Stimulated activated CD4-positive, alpha-beta T cell treated with anti-CD3 and anti-CD28 coated beads, Interleukin-1b, Interleukin-23, amount 100 ng/mL, for 4 hours (primary cell): ENCODE measurements at places on chromosomes 4 and X.
A peak's percentile ranks its signal among the peaks of the same experiment; 100 is the strongest.

DNA sequence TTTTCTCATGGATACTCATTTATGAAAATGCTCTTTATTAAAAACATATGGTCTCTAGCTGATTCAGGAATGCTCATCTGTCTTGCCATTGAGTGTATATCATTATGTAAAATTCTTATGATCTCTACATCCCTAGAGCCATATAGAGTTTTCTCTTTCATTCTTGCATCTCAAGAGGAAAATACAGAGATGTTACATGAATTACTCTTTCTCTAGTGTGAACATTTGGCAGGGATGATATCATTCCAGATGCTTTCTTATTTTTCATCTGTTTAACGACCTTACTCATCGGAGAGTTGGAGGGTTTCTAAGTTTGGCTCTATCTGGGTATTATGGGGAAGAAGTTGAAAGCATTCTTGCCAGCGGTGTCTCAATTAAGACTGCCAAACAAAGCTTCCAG, 202.9 kb upstream of the SLC7A11 start:
- DNase-seq: no peak

DNA sequence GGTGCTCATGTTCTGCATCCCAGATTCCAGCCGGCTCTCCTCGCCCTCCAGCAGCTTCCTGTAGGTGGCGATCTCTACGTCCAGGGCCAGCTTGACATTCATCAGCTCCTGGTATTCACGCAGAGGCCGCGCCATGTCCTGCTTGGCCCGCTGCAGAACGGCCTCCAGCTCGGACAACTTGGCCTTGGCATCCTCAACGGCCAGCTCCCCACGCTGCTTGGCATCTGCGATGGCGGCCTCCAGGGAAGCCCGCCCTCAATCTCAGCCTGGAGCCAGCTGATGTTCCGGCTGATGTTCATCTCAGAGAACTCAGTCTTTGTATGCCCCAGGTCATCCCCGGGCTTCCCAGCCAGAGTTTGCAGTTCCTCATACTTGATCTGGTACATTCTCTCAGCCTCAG, 431.8 kb upstream of the DIPK2B start:
- no peak for DNase-seq

DNA sequence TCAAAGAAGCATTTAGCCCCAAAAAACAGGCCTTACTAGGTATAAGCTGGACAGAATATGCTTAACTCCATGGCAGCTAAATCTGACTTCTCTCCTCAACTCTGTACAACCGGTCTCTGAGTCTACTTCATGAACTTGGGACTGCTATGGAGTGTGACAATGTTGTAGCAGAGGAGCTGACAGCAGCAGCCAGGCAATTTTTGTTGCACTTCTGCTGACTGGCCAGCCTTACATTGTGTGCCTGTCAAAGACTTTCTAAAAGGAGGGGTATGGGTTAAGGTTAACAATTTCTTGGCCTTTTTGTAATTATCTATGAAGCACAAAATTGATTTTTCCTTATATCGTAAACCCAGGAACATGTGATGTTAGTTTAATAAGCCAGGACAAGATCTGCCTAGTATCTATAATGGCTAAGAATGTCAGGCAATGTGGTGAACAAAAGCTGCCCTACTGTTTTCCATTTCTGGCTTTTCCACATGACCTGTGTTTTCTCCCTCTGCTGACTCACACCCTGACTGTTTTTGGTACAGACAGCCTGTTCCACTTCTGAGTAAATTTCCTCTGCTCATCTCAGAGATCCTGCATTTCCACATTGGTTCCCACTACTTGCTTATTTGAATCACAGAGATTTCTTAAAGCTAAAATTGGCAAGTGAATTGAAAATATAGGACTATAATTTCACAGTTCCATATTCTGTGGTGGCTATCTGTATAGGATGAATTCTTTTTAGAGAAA, 9.3 kb downstream of the NOX1 start:
- no peak for DNase-seq

DNA sequence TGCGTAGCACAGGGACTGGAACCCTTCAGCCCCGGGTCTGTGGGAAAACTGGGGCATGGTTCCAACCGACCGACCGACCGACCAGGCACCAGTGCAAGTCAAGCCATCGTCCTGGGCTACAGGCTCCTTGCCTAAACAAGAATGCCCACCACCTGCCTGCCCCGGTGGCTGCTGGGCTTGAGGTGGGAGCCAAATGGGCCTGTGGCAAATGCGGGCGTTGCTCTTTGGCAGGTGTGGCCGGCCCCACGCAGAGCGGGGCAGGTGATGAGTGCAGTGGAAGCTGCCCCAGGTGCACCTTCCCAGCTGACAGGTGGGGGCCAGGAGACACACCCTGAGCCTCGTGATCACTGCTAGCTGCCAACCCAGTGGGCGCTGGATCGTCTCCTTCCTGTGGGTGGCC, 77.9 kb downstream of the MTMR1 start:
- DNase-seq: no peak

DNA sequence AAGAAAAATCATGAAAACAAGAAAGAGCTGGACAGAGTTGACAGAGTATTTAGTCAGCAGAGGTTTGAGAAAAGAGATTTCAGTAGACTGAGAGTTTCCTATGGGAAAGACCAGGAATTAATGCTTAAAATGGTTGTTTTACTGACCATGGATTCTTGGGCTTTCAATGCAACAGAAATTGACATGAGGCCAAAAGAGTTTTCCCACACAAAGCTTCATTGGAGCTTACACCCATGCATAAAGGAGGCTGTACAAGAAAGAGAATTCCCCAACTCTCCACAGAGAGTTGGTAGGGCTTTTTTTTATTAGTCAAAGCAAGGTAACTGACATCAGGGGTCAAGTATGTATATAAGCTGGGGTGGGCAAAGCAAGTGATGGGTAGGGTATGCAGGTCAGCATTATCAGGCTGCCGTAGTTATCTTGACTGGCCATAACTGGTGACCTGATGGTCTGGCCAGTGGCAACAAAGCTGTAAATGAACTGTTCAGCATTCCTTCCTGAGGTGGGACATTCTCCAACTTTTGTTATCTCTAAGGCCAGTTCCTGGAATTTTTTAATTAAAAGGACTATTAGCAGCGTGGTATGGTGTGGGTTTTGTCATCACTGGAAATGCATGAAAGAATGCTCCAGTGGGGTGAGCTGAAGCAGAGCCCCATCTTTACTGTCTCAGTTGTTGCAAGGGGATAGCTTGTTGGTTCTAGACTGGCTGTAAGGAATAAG, 117.0 kb downstream of the ADAM29 start:
- DNase-seq: no peak

- DNase-seq: no peak
These were observed 2.4 kb upstream of the NSUN7 start for GRCh38 chr4:40747207-40747835.

GRCh38 chrX:56382278-56382677, 150.1 kb downstream of the KLF8 start:
- no peak for DNase-seq

GRCh38 chrX:88940904-88941303, 193.9 kb downstream of the CPXCR1 start:
- DNase-seq: no peak

DNA sequence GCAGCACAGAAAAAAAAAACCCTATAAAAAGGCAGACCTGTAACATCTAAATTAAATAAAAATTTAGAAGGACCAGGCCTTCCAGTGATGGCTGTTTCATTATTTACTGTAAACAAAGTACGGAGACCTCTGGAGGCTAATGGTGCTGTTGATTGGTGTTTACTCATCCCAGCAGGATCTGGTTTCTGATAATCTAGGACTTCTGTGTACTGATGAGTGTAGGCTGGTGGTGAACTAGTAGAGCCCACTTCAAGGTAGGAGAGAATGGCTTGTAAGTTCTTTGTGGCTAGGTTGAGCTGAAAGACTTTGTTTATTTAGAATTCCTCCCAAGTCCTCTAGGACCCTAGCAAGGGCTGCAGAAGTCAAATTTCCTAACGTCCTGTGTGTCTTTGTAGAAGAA, 398.1 kb upstream of the PITX2 start:
- no peak for DNase-seq

GRCh38 chrX:129777218-129778030, 2.3 kb upstream of the SASH3 start:
- DNase-seq: peak; percentile 47

- DNase-seq: no peak
These were observed 35.8 kb downstream of the GPR82 start for GRCh38 chrX:41759817-41760216.

- DNase-seq: no peak
These were observed 7.1 kb downstream of the KLF3 start for GRCh38 chr4:38670939-38671591.

DNA sequence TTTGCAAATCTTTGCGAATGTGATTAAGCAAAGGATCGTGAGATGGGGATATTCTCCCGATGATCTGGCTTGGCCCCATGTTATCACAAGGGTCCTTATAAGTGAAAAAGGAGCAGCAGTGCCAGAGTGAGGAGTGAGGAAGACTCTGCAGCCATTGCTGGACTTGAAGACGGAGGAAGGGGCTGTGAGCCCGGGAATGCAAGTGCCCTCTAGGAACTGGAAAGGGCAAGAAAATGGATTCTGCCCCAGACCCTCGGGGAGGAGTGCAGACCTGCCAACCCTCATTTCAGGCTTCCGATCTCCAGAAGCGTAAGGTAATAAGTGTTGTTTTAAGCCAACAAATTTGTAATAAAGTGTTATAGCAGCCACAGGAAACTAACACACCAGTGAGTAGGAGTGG, 76.3 kb downstream of the EVC start:
- no peak for DNase-seq

DNA sequence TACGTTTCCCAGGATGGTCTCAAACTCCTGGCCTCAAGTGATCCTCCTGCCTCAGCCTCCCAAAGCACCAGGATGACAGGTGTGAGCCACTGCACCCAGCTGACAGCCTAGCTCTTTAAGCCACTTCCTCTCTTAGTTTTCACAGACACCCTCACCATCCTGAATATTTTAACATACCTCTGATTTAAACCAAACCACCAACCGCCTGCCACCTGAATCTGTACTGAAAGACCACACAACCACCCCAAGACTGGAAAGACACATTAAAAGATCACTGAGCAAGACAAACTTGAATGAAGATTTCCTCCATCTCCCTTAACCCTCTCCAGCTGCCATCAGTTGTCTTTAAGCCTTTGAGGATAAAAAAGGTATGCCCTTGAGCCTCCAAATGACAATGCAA, 110.6 kb downstream of the SH3KBP1 start:
- DNase-seq: no peak

- DNase-seq: no peak
These were observed 14.6 kb downstream of the RAB9B start for GRCh38 chrX:103817502-103817901.

- DNase-seq: no peak
These were observed 37.1 kb downstream of the MAB21L2 start for GRCh38 chr4:150619042-150619441.

DNA sequence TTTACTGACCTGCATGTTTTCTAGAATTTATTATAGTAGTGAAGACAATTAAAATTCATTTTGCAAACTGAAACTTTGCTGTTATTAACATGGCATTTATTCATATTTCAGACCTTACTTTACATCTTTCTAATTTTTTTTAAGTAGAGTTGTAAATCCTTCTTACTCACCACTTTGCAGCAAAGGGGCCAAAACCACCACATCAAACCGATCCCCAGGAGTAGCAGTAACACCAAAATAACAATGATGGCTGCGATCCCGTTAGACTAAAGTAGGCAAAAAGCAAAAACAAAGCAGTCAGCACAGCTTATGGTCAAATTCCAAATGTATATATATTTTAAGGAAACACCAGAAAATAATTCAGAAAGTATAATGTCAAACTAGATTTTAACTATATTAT, 64.7 kb downstream of the ANTXR2 start:
- no peak for DNase-seq

DNA sequence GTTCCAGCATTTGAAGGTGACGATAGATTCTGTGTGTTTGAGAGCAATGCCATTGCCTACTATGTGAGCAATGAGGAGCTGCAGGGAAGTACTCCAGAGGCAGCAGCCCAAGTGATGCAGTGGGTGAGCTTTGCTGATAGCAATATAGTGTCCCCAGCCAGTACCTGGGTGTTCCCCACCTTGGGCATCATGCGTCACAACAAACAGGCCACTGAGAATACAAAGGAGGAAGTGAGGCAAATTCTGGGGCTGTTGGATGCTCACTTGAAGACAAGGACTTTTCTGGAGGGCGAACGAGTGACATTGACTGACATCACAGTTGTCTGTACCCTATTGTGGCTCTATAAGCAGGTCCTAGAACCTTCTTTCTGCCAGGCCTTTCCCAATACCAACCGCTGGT, 142.0 kb downstream of the PLS3 start:
- DNase-seq: no peak

GRCh38 chrX:153226344-153227185, 47.5 kb downstream of the MAGEA1 start:
- DNase-seq: no peak

GRCh38 chr4:123996718-123997510, 600.3 kb downstream of the SPRY1 start:
- DNase-seq: no peak

- no peak for DNase-seq
These were observed 377.5 kb downstream of the CENPC start for GRCh38 chr4:67167849-67168248.

DNA sequence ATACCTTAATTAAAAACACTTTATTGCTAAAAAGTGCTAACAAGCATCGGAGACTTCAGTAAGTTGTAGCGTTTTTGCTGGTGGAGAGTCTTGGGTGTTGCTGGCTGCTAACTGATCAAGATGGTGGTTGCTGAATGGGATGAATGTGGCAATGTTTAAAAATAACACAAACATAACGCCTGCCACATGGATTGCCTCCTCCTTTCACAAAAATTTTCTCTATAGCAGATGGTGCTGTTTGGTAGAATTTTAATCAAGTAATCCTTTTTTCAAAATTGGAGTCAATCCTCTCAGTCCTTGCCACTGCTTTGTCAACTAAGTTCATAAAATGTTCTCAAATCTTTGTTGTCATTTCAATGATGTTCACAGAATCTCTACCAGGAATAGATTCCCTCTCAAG, 466.8 kb upstream of the TECRL start:
- no peak for DNase-seq

DNA sequence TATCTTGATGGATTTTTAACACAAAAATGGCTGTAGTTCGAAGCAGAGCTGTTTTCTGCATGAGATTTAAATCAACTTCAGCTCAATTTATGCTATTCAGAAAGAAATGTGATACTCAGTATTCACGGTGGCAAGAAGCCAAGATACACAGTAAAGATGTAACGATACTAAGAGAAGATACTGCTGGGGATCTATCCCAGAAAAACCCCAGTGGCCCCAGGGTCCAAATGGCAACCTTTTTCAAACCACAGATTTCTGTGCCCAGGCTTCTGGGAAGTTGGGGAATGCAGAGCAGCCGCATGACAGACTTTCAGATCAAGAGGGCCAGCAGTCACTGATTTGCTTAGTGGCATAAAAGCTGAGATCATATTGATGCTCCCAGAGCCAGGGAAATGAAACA, 353.9 kb downstream of the AFF2 start:
- DNase-seq: no peak
